ENCODE measurements at places on chromosomes 4 and X. TPM values are rescaled to one million over a fixed set of nuclear protein-coding genes. Genes with fewer than 3 reads are reported as not detected.

The GPRIN3 gene
- 3.5 TPM for total RNA-seq

The POU3F4 gene
- total RNA-seq: not detected

The TRAM1L1 gene
- total RNA-seq: 2.4 TPM

The ALAS2 gene
- not detected for total RNA-seq

The CXorf65 gene
- total RNA-seq: not detected

The MAGEA9B gene
- total RNA-seq: not detected

The DSPP gene
- not detected for total RNA-seq

The MSANTD1 gene
- total RNA-seq: 0.25 TPM

The SLC25A4 gene
- 15.5 TPM for total RNA-seq

The F11 gene
- not detected for total RNA-seq

The PFKFB1 gene
- total RNA-seq: not detected

The NXF2 gene
- total RNA-seq: not detected

The CENPVL1 gene
- not detected for total RNA-seq

The TFE3 gene
- total RNA-seq: 67.7 TPM

The TRIM60 gene
- not detected for total RNA-seq
